ENCODE measurements at places on chromosomes 2 and 18. TPM values are rescaled to one million over a fixed set of nuclear protein-coding genes. Genes with fewer than 3 reads are reported as not detected.

DNA sequence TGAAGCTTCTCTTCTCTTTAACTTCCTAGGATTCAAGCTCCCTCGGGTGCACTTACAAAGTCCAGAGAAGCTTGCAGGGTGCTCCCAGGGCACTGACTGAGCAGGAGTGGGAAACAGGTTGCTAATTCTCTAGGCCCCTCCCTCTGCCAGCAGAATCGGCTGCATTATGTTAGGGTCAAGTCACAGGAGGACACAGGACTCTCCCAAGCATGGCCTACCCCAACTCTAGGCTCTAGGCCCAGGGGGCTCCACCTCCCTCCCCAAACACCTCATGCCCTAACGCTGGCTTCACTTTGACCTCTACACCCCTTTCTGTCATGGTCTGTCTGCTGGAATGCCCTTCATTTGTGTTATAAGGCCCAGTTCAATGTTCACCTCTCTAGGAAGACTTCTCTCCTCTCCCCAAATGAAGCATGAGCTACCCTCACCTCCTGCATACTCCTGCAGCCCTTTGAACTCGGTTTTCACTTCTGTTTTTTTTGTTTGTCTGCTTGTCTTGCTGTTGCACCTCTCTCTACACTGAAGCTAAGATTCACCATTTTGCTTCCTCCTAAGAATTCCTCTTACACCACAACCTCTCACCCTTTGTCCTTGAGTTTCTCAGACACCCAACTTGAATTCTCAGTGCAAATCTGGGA, 521.8 kb upstream of the ID2 start:
- no peak for DNase-seq

FER1L5 gene
- total RNA-seq = 0.73 TPM

PIAS2 gene
- total RNA-seq = 69.4 TPM

DNA sequence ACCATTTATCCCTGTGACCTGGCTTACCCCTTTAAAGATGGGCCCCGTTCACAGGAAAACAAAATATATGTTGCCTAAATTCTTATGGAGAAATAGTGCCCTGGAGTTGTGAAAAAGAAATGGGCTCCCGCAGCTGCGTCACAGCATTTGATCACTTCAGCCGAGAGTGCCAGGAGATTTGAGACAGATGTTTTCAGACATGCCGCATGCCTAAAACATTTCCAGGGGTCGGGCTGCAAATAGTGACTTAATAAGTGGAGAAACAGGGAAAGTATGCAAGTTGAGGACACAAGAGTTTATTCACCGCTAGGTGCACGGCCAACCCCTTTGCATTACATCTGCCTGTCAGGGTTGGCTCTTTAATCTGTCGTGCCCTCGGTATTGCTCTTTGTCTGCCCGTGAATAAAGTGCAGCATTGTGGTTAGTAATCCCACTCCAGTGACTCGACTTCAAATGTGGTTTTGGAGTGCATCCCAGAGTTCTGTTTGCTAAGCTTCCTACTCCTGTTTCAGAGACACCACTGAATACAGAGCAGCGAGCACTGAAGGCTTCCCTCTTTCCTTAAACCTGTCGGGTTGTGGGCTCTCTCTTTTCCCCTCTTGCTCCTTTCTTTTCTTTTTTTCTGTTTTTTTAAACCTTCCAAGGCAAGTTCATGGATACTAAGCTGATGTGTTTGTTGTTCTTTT, 187.5 kb downstream of the LTBP1 start:
- DNase-seq = peak; percentile 84

- DNase-seq = peak; percentile 80
These were observed 90.8 kb downstream of the MIB1 start for GRCh38 chr18:21831413-21831831.

DNA sequence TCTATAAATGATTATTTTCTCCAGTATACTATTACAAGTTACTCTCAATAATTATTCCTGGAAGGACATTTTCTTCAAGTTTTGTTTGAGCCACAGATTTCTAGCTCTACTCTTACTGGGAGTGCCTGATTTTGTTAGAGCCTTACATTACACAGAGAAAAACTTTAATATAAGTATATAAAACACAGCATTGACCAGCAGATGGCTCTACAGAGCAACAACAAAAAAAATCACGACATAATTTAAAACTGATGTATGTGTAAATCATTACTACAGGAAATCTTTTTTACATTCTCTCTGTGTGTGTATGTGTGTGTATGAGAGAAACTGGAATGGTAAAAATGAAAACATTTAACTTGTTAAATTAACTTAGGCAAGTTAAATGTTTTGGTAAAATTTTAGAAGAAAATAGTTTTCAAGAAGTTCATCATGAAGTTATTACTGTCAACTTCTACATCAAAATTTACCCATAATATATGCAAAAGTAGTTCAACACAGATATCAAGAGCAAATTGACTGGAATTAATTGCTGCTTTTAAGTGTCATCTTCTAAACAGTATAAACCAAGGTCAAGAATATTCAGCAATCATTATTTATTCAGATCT, 103.3 kb downstream of the MDH1 start:
- no peak for DNase-seq

DNA sequence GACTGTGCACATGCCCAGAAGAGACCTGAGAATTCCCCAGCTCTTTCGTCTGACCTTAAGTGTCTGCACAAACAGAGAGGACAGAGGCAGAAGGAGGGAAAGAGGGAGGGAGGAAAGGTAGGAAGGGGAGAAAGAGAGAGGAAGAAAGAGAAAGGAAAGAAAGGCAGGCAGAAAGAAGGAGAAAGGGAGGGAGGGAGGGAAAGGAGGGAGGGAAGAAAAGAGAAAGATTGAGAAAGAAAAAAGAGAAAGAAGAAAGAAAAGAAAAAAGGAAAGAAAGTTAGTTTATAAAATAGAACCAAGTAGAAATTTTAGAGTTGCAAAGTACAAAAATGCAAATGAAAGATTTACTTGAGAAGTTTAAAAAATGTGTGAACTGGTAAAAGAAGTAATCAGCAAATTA, 7.4 kb upstream of the POLR1B start:
- DNase-seq = no peak

- no peak for DNase-seq
These were observed 2.3 kb downstream of the APCDD1 start for GRCh38 chr18:10456718-10457117.

GRCh38 chr2:47095349-47096020, 59.6 kb downstream of the STPG4 start:
- DNase-seq = no peak

- no peak for DNase-seq
These were observed 144.7 kb upstream of the COPS8 start for GRCh38 chr2:236940916-236941520.

- peak; percentile 65 for DNase-seq
These were observed 26.8 kb upstream of the SP3 start for GRCh38 chr2:173991856-173992588.

SLC30A3 gene
- not detected for total RNA-seq

ABCB11 gene
- 0.58 TPM for total RNA-seq

SERPINB5 gene
- 0.72 TPM for total RNA-seq

DNA sequence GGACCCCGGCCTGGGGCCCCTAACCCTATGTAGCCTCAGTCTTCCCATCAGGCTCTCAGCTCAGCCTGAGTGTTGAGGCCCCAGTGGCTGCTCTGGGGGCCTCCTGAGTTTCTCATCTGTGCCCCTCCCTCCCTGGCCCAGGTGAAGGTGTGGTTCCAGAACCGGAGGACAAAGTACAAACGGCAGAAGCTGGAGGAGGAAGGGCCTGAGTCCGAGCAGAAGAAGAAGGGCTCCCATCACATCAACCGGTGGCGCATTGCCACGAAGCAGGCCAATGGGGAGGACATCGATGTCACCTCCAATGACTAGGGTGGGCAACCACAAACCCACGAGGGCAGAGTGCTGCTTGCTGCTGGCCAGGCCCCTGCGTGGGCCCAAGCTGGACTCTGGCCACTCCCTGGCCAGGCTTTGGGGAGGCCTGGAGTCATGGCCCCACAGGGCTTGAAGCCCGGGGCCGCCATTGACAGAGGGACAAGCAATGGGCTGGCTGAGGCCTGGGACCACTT, 16.4 kb downstream of the EMX1 start:
- DNase-seq = no peak

ATP6V1B1 gene
- not detected for total RNA-seq

DNA sequence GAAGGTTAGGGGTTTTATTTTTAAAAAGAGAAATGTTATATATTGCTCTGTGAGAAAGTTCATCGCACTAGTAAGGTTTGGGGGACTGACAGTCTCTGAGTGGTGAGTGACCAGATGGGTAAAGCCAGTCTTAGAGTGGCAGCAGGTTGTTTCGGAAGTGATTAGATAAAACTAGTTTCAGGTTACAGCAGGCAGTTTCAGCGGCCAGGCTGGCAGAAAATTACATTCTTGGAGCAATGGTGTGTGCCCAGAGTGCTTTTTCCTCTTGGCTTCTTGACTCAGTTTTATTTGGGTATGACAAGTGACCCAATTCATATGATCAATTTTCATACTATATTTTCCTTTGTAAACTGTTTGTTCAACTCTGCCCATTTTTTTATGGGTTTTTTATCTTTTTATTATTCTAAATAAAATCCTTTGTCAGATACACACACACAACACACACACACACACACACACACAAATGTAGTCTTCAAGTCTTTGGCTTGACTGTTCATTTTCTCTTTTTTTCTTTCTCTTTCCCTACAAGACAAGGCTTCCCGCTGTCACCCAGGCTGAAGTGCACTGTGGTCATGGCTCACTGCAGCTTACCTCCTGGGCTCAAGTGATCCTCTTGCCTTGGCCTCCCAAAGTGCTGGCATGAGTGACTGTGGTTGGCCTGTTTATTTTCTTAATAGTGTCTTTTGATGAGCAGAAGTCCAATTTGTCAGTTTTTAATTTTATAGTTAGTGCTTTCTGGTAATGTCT, 30.9 kb downstream of the RALBP1 start:
- peak; percentile 56 for DNase-seq

SLC16A14 gene
- 4.9 TPM for total RNA-seq

- no peak for DNase-seq
These were observed 4.8 kb downstream of the CHRND start for GRCh38 chr2:232530626-232531260.

GRCh38 chr2:170038734-170039133, 139.2 kb upstream of the MYO3B start:
- no peak for DNase-seq

ANKZF1 gene
- 142 TPM for total RNA-seq

AQP4 gene
- 9.3 TPM for total RNA-seq

DNA sequence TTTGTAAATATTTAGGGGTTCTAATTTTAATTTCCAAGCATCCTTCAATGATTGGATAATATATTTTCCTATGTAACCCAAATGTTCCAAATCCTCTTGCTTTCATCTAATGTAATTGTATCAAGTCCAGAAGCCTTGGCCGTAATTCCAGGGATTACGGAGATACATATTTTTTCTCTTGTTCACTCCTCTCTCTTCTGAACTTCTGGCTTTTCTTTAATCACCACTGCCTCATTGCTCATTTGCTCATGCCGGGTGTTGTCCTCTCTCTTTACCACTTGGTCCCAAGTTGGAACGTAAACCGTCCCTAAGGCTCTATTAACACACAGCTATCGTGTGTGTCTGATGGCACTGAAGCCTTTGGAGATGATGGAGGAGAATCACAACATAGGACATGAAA, 188.7 kb upstream of the COL3A1 start:
- DNase-seq = no peak

RAB11FIP5 gene
- total RNA-seq = 39.1 TPM

- DNase-seq = no peak
These were observed 34.5 kb downstream of the INPP5D start for GRCh38 chr2:233094614-233095013.

DSG4 gene
- not detected for total RNA-seq

DNA sequence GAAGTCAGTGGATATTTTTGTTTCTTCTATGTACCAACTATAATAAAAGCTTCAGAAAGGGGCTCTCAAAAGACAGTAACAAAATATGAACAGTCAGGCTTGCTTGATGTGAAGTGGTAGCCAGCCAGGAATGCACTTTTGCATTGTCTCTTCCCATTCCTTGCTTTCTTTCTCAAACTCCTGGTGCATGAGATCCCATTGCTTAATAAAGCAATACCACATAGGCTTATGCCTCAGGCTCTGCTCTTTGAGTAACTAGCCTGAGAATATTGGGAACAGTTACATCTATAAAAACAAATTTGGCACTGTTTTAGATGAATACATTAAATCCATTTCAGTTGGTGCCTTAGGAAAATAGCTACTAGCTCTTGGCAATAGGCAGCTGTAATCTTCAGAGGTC, 62.6 kb upstream of the ST6GAL2 start:
- no peak for DNase-seq

GRCh38 chr2:233746475-233747282, 13.4 kb upstream of the UGT1A1 start:
- no peak for DNase-seq

GRCh38 chr2:112004253-112004645, 50.8 kb upstream of the TMEM87B start:
- DNase-seq = peak; percentile 36

FAP gene
- total RNA-seq = 15.1 TPM

DNA sequence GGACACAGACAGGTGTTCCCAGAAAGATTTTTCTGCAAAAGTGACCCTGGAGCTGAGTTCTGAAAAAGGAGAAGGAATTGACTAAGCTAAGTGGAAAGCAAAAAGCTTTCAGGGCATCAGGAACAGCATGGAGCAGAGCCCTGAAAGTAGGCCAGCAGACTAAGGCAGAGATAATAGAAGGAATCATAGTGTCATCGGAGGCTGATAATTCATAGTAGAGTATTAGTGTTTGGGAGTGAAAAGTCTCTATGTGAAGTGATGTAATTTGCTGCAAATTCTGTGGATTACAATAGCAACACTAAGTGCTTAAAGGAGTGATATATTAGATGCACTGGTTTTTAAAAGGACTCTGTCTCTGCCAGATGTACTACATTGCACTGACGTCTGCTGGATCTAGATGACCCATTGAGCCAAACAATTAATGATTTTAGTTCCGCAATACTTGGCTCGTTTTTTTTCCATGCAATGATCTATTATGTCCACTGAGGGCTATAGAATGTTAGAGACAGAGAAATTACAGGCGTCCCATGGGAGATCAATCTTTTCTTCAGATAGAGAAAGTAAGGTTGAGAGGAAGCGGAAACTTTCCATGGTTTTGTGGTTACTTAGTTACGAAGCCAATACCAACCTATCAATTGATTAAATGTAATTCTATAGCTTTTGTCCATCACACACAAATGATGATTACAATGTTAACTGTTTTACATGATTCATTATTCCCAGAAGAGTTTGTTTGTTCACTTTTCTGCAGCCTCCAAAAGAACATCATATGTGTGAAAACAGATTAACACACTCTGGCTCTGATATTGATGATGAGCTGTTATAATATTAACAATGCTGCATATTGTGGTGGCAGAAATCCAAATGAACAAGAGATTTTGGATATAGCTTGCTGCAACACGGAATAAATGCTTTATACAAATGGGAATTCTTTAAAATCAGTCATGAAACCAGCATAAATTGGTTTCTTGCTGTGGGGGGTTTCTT, 143.7 kb downstream of the MC4R start:
- no peak for DNase-seq

Data from stomach (tissue), 19 donors.